Colonic mucosa (tissue), 4 donors: ENCODE measurements at places on chromosomes 3 and 15.

- no peak for DNase-seq
These were observed 137.9 kb downstream of the SNRPN start for GRCh38 chr15:25092661-25093060.

GRCh38 chr3:113193719-113194118, 17.6 kb upstream of the BOC start:
- no peak for DNase-seq

DNA sequence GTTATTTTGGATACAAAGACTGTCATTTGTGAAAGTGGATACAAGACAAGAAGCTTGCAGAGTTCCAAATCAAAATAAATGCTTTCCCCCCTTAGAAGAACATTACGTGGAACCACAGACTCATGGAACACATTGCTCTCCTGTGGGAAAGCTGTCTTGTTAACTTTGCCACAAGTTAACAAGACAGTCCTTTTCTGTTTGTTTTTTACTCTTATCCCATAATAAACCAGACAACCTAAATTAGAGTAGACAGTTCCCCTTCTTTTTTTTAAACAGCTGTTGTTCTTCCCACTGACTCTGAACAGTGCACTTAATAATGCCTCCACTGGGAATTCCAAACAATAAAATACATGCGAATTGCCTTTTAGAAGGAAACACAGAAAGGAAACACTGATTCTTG, 255.3 kb upstream of the UBE2E2 start:
- no peak for DNase-seq

DNA sequence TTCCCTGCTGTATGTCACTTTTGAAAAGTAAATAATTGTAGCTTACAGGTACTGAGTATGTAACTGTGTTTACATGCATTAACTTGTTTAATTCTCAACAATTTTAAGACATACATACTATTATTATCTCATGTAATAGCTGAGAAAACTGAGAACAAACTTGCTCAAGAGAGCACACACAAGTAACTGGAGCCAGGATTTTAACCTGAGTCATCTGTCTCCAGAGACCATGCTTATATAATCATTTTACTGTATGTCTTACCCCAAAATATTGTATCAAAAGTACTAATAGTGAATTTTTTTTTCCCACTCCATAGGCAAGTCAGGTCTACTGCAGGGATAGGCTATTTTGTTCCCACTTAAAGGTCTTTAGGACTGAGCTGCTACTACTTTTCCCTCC, 95.4 kb downstream of the FEZF2 start:
- DNase-seq: no peak

- DNase-seq: no peak
These were observed 49.2 kb downstream of the OXSR1 start for GRCh38 chr3:38214560-38214959.

DNA sequence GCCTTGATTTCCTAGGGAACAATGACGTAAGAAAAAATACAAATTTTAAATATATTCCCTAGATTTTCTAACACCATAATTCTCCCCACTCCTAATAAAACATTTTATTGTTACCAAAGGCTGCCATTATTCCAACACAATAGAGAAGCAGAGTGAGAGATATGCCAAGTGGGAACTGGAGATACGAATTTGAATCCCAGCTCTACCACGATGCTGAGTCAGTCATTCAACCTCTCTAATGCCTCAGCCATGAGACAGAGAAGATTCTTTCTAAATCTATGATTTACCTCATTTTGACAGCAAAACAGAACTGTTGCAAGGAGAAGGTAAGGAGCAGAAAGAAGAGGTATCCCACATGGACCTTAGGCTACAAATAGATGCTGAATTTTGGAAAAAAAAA, 112.5 kb downstream of the IGF2BP2 start:
- no peak for DNase-seq

DNA sequence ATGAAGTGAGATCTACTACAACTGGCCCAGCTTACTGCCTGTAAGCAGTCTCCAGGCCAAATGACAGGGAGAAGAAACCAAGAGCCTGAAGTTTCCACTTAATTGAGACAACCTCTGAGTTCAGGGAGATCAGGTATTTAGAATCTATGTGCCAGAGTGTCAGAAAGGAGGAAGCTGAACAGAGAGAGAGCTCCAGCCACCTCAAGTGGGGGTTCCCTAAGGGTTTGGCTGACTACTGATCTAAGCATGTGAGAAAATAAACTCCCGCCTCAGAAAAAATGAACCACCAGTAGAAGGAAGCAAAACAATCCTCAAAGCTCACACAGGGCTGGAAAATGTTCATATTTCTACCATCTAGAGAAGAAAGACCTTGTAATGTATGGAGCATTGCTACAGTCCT, 25.0 kb downstream of the ADAM10 start:
- DNase-seq: no peak

DNA sequence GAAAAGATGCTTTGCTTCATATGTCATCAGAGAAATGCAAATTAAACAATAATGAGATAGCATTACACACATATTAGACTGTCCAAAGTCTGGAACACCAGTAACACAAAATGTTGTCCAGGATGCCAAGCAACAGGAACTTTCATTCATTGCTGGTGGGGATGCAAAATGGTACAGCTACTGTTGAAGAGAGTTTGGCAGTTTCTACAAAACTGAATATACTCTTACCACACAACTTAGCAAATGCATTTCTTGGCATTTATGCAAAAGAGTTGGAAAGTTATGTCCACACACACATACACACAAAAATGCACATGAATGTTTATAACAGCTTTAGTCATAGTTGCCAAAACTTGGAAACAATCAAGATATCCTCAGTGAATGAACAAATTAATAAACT, 195.2 kb upstream of the MME start:
- no peak for DNase-seq

DNA sequence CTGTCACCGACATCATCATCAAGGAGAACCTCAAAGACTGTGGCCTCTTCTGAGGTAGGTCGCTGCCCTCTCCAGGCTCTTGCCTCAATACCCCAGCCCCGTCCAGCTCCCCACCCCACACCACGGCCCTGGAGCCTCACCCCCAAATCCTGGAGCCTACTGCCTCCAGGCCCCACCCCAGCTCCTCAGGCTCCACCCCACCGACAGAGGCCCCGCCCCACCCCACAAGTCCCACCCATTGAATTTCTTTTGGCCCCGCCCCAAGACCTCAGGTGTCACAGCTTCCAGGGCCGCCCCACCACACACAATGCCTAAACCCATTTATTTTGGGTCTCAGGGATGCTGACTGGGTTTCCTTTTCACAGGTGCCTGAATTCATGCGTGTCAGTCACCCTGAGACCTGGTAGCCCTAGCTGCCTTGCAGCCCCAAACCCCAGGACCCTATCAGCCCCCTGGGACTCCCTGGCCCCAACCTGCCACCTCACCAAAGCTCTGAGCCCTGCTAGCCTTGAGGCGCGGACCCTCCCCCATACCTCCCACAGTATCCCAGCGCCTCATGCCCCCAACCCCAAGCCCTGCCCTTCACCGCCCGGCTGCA, 3.6 kb downstream of the GNAT1 start:
- no peak for DNase-seq

- no peak for DNase-seq
These were observed 462.0 kb downstream of the GBE1 start for GRCh38 chr3:81299481-81299880.

DNA sequence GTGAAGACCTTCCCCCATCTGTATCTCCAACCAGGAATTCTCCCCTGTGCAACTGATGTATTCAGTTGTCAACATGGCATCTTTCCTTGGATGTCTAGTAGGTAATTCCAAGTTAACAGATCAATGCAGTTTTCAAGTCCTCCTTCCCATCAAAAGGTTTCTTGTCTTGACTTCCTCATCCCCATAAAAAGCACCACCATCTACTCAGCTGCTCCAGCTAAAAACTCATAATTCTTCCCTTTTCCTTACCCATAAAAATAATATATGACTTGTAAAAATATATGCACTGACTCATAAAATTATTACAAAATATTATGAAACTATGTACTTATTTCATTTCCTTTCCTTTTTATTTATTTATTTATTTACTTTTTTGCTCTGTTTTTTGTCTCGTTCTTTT, 5.0 kb upstream of the CAND2 start:
- no peak for DNase-seq

DNA sequence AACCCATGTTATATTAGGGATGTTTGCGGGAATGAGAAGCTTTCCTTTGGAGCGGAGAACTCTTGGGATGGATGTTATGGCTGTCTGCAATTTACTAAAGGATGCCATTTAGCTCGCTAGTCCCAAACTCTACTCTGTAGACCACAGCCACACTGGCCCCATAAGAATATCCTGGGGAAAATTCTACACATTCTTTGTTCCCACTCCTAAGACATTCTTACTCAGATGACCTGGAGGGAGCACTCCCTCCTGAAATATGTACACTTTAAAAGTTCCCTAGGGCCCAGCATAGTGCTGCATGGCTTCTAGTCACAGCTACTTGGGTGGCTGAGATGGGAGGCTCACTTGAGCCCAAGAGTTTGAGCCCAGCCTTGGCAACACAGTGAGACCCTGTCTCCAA, 288.7 kb upstream of the RORA start:
- no peak for DNase-seq

GRCh38 chr3:179565496-179565895, 2.8 kb downstream of the ACTL6A start:
- no peak for DNase-seq

DNA sequence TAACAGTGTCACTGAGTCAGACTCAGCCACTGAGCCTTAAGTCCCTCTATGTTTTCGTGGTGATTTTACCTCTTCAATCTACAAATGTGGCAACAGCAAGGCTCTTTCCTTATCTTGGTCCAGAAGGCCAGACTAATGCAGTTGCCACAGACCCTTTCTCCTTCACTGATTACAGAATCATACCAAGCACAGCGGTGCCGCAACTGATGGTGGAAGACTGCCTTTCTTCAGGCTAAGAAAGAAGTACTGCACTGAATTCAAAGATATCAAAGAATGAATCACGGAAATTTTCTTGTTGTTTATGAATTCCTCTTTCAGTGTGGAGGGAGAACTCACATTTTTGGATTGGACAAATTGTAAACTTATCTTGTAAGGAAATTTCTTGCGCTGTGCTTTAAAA, 18.6 kb downstream of the DCP1A start:
- DNase-seq: no peak

- DNase-seq: peak; percentile 44
These were observed 118.4 kb downstream of the ATG7 start for GRCh38 chr3:11390411-11391131.

DNA sequence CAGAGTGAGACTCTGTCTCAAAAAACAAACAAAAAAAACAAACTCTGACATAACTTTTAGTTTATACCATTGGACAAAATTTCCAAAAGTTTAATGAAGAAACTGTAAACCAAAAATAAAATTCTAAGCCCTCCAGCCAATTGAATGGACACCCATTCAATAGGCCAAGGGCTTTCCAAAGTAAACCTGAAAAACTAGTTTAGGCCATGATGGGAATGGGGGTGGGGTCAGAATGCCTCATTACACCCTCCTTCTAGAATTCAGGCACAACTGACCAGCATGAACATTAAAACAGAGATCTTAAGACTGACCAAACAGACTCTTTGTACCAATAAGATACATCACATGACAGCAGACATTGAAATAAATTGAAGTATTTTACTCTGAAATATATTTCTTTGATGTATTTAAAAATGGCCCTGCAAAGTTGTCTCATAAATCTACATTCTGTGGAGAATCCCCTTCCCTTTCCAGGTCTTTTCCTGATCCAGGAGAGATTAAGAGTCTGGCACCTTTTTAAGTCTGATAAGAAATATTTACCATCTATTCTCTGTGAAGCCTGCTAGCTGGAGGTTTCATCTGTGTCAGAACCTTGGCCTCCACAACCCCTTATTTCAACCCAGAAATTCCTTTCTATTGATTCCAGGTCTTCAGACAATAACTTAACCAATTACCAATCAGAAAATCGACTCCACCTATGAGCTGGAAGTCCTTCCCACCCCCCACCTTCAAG, 15.7 kb downstream of the THOC7 start:
- DNase-seq: no peak

DNA sequence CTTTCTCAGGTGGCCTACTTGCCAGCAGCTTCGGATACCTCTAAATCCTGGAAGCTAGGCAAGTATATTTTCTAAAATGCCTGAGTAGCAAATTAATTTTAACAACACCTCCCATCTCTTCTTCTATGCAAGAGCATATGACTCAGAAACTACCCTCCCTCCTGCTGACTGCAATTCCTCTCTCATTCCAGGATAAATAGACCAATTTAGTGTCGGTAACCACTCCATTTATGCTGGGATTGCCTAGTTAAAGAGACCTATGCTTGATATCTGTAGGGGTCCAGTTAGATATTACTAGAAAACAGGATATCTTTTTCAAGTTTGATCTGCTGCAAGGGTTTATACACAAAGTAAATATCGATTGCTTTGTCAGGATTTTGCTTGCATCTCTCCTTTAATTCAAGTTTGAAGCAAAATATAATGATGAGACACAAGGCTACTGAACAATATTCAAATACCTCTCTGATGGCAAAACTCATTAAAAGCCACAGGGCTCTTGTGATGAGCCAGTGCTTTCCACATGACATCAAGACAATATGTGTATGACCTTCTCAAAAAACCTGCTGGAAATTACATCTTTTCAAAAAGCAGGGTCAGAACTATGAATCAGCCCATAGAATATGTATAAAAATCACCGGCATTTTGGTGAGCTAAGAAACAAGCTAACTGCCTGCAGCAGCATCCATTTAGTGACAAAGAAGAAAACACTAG, 491.6 kb upstream of the NECTIN3 start:
- no peak for DNase-seq

- no peak for DNase-seq
These were observed 67.3 kb downstream of the THSD4 start for GRCh38 chr15:71182522-71182921.

GRCh38 chr3:57126244-57126643, 38.9 kb downstream of the IL17RD start:
- no peak for DNase-seq

- DNase-seq: peak; percentile 53
These were observed 1.3 kb upstream of the RFX7 start for GRCh38 chr15:56244811-56245576.

GRCh38 chr3:97821287-97821773, 481 bp upstream of the CRYBG3 start:
- peak; percentile 61 for DNase-seq

- DNase-seq: no peak
These were observed 37.3 kb upstream of the CMTM8 start for GRCh38 chr3:32200992-32201758.

DNA sequence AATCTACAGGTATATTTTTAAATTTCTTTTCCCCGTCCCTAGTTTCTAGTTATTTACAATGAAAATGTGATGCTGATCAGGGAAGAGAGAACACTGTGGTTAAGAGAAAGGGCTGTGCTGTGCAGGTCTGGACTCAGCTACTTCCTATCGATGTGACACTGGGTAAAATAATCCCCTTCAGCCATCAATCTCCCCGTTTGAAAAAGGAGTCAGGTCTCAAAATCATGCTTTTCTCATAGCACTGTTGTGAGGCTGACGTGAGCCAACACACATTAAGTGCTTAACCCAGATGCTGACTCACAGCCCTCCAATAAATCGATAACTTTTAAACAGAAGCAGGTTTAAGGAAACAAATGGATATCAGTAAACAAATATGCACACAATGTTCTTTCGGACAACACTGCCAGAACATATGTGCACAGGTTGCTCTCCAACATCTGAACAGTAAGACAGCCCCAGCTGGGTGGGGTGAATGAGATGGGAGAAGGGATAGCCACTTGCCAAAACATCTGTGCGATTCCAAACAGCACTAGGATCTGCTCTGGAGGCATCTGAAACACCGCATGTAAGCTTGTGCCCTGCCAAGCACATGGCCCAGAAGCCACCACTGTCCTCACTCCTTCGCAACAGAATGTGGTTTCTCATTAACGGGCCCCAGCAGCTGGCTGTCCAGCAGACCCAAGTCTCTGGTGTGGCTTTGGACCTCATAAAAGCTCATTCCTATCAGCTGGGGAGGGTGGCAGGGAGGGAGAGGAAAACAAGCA, 143.2 kb upstream of the PRICKLE2 start:
- no peak for DNase-seq

GRCh38 chr3:55725681-55726500, 238.8 kb upstream of the WNT5A start:
- DNase-seq: no peak
